ENCODE measurements at places on chromosomes 13 and 19. TPM values are rescaled to one million over a fixed set of nuclear protein-coding genes. Genes with fewer than 3 reads are reported as not detected.

TEX101 gene
- total RNA-seq: not detected

OLFM4 gene
- total RNA-seq: under 0.01 TPM

NANOS3 gene
- not detected for total RNA-seq

PCDH9 gene
- total RNA-seq: 4.1 TPM

LILRA1 gene
- not detected for total RNA-seq

CALR3 gene
- total RNA-seq: not detected

PRR22 gene
- total RNA-seq: 0.11 TPM

GIPR gene
- 1.3 TPM for total RNA-seq

ADAMTS10 gene
- 27.2 TPM for total RNA-seq

CGB2 gene
- not detected for total RNA-seq

PCDH20 gene
- not detected for total RNA-seq

VSTM2B gene
- total RNA-seq: not detected

ZNF304 gene
- total RNA-seq: 9.1 TPM

CACNG8 gene
- total RNA-seq: not detected

OVOL3 gene
- not detected for total RNA-seq

TBXA2R gene
- 4.7 TPM for total RNA-seq

ANGPTL8 gene
- total RNA-seq: not detected

PRTN3 gene
- total RNA-seq: not detected

MZT1 gene
- 14.7 TPM for total RNA-seq

IZUMO4 gene
- total RNA-seq: 0.78 TPM

FFAR2 gene
- total RNA-seq: not detected

MYO1F gene
- 0.22 TPM for total RNA-seq

DCT gene
- 0.13 TPM for total RNA-seq

ENOX1 gene
- total RNA-seq: 0.65 TPM

SOX1 gene
- total RNA-seq: not detected

PODNL1 gene
- total RNA-seq: 7.6 TPM

TTC9B gene
- total RNA-seq: not detected

POSTN gene
- 98.8 TPM for total RNA-seq

CEBPA gene
- 0.86 TPM for total RNA-seq

LMTK3 gene
- 0.11 TPM for total RNA-seq

PEG3 gene
- total RNA-seq: 5.9 TPM

All from articular chondrocyte of knee joint (primary cell).